ENCODE measurements at places on chromosomes 5 and 9.

DNA sequence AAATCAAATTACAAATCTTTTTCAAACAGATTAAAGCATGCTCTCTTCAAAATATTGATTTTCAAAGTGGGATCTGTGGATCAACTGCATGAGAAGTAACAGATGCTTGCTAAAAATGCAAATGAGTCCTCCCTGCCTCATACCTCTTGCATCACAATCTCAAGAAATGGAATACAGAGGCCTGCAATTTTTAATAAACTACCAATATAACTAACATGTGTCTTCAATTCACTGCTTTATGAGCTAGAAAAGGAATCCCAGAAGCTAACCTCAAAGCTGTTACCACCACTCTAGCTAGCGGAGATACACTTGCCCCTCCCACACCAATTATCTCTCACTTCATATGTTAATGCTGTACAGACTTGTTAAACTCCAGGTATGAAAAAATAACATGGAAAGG is 9.6 kb downstream of the OR13C5 start:
- no peak for DNase-seq

DNA sequence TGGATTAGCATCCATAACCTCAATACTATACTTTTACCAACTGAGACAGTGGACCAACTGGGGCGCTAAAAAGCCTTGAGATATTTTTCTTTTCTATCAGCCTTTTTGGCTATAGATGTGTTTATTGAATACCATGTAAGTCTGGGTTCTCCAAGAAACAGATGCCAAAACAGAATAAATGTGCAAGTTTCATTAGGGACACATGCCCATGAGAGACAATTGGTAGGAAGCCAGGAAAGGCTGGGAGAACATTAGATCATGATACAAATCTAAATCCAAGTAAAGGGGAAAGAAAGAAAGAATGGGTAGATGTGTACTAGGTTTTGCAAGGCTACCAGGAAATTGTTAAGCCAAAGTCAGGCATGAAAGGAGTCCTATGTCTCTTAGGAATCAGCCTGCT is 152.5 kb downstream of the KCTD16 start:
- no peak for DNase-seq

GRCh38 chr5:28810751-28811136 is 1772.4 kb upstream of the CDH9 start:
- no peak for DNase-seq

GRCh38 chr9:89182369-89182768 is 3.8 kb upstream of the SHC3 start:
- no peak for DNase-seq

GRCh38 chr9:14542071-14542470 is 151.2 kb downstream of the ZDHHC21 start:
- no peak for DNase-seq

DNA sequence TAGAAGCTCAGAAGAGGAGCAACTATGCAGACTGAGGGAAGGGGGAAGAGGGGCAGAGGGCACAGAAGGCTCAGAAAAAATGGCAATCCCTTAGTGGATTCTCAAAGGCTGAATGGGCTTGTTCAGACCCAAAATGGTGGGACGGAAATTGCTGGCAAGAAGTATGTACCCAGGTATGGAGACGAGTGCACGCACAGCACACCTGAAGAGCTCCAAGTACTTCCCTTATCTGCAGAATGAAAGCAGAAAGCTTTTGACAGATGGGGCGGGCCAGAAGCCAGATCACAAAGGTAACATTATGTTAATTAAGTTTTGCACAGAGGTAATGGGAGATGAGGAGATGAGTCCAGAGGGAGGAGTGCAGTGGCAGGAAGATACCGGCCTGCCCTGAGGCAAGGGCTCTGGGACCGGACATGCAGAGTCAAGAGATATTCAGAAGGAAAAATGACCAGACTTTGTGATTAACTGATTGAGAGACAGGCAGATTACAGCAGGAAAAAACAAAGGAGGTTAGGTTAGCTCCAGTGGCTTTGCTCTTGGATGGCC is 138.1 kb upstream of the PIK3R1 start:
- no peak for DNase-seq

GRCh38 chr5:155878991-155879575 is 447.9 kb upstream of the SGCD start:
- DNase-seq: no peak

GRCh38 chr9:96327694-96328352 is 25.8 kb upstream of the HSD17B3 start:
- DNase-seq: no peak

GRCh38 chr5:149826574-149826973 is 96.5 kb downstream of the PPARGC1B start:
- DNase-seq: no peak

Measured in activated naive CD4-positive, alpha-beta T cell (primary cell).